SK-N-SH (cell line): ENCODE measurements at places on chromosomes 13 and 19. TPM values are rescaled to one million over a fixed set of nuclear protein-coding genes. Genes with fewer than 3 reads are reported as not detected.
A peak's percentile ranks its signal among the peaks of the same experiment; 100 is the strongest.

WDR87 gene
- not detected in 2 replicates for polyA plus RNA-seq

BRCA2 gene
- polyA plus RNA-seq: 0.81 and 1.6 TPM in 2 replicates

- no peak for DNase-seq
These were observed 7.4 kb downstream of the FCGBP start for GRCh38 chr19:39927076-39927475.

- DNase-seq: no peak
These were observed 277 bp downstream of the GIPC1 start for GRCh38 chr19:14495672-14496028.

DNA sequence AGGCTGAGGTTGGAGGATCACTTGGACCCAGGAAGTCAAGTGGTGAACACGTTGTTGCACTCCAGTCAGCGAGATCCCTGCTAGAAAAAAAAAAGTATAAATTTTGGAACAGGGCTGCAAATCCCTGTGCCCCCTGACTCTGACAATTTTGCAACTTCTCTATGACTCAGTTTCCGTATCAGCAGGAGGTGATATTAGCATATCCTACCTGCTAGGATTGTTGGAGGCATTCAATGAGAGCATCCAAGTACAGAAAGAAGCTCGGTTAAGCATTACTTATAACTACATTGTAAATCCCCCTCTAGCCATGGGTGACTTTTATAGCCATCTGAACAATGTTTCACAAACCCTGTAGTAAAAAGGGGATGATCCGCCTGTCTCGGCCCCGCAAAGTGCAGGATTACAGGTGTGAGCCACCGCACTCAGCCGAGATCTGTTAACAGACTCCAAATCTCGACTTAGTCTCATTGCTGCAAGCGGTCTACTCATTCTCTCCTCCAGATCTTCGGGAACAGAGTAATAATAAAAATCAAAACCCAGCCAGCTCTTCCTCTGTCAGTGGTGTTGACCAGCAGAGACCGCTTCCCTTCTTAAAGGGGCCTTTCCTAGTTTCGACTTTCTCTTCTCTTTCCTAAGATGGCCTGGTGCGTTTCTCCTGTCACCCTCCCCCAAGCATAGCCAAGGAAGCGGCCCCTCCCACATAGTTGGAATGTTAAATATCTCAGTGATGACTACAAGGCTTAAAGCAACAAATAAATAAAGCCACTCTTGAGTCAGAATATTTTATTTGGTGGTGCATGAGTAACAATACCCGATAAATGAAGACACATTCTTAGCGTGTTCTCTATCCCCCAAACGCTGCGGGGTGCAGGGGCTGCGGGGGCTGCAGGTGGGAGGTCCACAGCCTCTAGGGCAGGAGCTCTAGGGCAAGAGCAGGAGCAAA lies 10.3 kb upstream of the BICRA start:
- DNase-seq: no peak

GRCh38 chr13:40315416-40316064 lies 350.9 kb downstream of the FOXO1 start:
- DNase-seq: no peak

DNA sequence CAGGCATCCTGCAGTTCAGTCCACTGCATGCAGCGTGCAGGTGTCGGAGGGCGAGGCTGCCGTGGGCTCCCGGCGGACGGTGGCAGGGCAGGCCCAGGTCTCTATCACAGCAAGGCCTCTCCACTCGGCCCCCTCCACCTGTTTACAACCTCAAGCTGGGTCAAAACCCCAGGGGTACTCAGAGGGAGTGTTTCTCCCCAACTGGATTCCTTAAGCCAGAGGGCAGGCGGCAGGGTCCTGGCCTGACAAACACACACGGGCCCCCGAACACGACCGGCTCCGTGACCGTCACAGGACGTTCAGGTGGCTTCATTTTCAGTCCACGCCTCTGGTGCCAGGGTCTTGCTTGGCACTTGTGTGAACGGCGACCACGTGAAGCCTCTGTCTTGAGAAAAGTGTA lies 23.5 kb downstream of the RASA3 start:
- DNase-seq: no peak

DNA sequence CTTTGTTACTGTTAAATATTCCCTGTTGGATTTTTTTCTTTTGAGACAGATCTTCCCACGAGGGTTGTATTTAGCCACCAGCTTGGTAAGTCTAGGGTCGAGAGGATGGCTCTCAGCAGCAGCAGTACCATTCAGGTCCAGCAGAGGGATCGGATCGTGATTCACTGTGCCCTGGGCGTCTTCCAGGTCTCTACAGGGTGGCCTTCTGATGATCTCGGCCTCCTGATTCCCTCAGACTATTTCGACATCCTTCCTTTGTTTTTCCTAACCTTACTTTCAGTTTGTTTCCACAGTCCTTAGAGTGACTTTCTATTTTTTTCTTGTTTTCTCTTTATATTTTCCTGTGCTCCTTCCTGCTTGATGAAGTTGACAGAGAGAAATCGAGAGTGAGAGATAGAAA lies 1436.9 kb downstream of the UQCRFS1 start:
- no peak for DNase-seq

DNA sequence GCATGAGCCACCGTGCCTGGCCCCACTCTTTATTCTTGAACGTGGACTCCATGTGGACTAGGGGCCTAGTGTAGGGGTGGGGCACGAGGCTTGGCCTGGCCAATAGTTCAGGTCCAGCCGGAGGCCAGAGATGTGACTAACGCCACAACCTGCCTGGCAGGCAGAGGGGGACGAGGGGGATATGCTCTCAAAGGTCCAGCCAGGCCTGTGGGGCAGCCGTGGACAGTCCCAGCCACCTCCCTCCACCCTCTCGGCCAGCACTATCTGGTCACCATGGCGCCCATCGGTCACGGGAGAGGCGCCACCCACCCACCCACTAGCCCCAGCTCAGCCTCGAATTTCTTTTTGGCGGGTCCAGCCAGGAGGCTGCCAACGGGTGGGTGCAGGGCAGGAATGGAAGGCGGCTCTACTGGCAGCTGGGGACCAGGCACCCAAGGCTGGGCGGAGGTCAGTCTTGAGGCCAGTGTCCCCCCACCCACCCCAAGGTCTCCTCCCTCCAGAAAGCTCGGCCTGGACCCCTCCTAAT lies 2.2 kb upstream of the CERS1 start:
- peak; percentile 69 for DNase-seq

BEST2 gene
- not detected in 2 replicates for polyA plus RNA-seq

DNA sequence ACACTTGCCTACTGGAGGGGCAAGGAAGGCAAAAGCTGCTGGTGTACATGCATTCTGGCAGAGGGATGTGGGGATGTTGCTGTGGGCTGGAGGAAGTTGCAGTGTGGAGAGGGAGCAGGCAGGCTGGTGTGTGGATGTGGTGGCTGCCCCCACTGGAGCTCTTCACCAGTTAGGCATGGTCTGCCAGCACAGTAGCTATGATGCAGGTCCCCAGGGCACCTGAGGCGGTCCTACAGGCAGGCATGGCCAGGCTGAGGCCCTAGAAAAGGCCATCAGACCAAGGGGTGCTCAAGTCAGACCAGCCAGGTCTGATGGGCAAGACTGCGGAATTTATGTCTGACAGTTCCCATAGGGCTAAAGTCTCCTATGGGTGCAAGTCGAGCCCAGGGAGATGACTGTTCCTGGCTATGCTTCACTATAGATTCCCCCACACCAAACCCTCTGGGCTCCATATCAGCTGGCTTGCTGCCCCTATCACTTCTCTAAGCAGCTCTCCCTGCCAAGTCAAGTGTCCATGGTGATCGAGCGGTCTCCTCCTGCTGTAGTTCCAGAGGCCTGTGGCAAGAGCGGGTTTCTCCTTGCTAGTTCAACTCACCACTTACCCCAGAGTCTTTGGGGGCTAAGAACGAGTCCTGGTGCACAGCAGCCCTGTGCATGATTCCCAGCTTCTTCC lies 473.1 kb downstream of the TDRD3 start:
- DNase-seq: no peak

LMTK3 gene
- polyA plus RNA-seq: 2.0 and 3.2 TPM in 2 replicates

GRCh38 chr13:75675421-75675820 lies 39.3 kb downstream of the LMO7 start:
- DNase-seq: no peak

DNA sequence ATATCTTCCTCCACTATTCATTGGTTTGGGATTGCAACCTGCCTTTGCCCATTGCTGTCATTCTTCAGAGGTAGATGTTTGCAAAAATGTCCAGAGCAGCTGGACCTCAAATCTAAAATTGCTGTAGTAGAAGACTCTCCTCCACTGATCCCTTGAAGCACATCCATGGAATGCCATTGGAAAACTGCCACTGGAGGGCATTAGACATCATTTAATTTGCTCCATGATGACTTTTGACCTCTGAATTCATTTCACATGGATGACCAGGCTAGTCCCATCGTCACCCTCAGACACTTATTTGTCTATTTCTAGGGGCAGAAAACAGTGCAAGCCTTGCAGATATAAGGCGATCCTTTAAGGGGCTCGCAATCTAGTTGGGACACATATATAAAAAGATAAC lies 33.9 kb upstream of the FLT1 start:
- DNase-seq: no peak

- DNase-seq: no peak
These were observed 192.5 kb downstream of the POSTN start for GRCh38 chr13:37406031-37406430.

DNA sequence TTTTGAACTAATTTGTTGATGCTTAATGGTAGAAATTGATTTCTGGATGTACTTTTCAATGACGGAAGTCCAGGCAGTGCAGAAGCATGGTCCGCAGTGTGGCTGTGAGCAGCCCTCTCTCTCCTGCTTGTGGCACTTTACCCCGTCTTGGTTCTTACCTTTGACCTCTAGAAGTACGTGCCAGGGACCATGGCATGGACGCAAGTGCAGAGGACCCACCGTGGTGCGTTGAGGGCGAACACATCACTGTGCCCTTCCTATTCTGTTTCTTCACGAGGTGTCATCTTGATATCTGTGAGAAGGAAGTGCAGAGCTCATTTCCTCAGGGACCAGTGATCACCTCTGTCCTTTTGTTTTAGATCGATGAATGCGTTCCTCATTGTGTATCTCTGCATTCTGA lies 135.2 kb downstream of the ATP11A start:
- DNase-seq: no peak

MBD3L2 gene
- 0.10 and 0.12 TPM in 2 replicates for polyA plus RNA-seq

ITPKC gene
- polyA plus RNA-seq: 6.3 and 7.4 TPM in 2 replicates

DNA sequence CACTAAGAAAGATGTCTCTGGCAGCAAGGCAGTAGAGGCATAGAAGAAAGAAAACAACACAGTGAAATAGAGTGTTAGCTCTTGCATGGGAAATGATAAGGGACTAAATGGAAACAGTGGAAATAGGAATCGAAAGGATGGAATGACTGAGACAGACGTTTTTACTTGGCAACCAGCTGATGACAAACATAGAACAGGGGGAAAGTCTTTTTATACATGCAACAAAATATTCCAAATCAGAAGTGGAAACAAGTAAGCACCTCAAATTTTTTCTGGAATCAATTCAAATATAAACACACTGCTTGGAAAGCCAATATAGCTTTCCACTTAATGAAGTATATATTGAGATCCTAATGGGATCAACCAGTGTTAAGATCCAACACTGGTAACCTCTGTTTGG lies 110.2 kb downstream of the MZT1 start:
- DNase-seq: no peak

GRCh38 chr13:72782717-72783116 lies 784 bp downstream of the PIBF1 start:
- DNase-seq: peak; percentile 1

ZNF677 gene
- polyA plus RNA-seq: 6.8 and 10.7 TPM in 2 replicates

NAPSA gene
- polyA plus RNA-seq: 0.43 and 0.76 TPM in 2 replicates

DAND5 gene
- polyA plus RNA-seq: 1.0 and 1.6 TPM in 2 replicates

MIR17HG gene
- polyA plus RNA-seq: 0.51 and 1.2 TPM in 2 replicates

- peak; percentile 98 for DNase-seq
These were observed at the start of gene ERCC1 for GRCh38 chr19:45423589-45424190. Gene ERCC1, minus strand, starts transcription at chr19:45423917. Its CDS starts 543 bp downstream, at chr19:45423374.

GRCh38 chr19:5113633-5114586 lies 145.0 kb downstream of the KDM4B start:
- no peak for DNase-seq

TIMM13 gene
- polyA plus RNA-seq: 76.0 and 76.9 TPM in 2 replicates

DNA sequence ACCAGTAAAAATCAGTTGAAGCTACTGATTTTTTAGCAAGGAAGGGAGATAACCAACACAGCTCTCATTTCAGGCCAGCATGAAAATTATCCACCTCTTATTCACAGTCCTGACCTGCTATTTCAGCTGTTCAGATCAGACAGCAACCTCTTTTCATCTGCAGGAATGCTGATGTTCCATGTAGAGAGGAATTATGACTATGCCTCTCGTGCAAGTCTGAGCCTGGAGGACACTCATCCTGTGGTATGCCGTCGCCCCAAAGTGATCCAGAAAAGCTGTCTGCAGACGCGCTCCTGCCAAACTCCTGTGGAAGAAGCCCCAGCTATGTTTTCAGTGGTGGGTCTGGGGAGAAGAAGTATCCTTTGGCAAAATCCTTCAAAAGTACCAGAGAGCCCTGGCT lies 563.5 kb upstream of the SLITRK1 start:
- DNase-seq: no peak

KLK15 gene
- not detected in 2 replicates for polyA plus RNA-seq
